HCT116 (cell line): ENCODE measurements at places on chromosomes 7 and 10.

DNA sequence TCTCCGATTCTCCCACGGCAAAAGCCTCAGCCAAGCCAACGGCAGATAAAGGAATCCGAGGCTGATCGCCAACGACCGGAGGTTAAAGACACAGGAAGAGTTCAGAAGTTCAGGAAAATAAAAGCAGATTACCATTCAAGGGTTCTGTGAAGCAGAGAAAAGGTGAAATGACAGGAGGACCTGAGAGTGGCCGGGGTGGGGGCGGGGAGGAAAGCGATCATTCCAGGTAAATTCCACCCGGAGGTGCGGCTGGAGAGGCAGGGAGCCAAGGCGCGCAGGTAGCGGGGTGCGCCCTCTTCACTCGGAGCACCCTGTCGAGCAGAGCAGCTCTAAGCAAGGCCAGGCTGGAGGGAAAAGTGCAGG, 35.3 kb upstream of the SEPHS1 start:
- no peak for DNase-seq

GRCh38 chr7:1386623-1387220, 72.5 kb downstream of the MICALL2 start:
- no peak for DNase-seq

DNA sequence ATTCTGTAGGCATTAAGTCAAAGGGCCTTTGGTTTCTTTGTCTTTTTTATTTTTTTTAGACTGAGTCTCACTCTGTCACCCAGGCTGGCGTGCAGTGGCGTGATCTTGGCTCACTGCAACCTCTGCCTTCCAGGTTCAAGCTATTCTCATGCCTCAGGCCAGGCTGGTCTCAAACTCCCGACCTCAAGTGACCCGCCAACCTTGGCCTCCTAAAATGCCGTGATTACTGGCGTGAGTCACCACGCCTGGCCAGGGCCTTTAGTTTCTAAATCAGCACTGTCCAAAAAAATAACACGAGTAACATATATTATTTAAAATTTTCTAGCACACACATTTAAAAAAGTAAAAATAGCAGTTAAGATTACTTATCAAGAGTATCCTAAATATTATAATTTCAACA, 11.1 kb upstream of the ACSL5 start:
- no peak for DNase-seq

- no peak for DNase-seq
Measured at GRCh38 chr10:77679217-77679616, 41.6 kb upstream of the KCNMA1 start.

GRCh38 chr10:14527915-14528314, 197.2 kb upstream of the FRMD4A start:
- no peak for DNase-seq

DNA sequence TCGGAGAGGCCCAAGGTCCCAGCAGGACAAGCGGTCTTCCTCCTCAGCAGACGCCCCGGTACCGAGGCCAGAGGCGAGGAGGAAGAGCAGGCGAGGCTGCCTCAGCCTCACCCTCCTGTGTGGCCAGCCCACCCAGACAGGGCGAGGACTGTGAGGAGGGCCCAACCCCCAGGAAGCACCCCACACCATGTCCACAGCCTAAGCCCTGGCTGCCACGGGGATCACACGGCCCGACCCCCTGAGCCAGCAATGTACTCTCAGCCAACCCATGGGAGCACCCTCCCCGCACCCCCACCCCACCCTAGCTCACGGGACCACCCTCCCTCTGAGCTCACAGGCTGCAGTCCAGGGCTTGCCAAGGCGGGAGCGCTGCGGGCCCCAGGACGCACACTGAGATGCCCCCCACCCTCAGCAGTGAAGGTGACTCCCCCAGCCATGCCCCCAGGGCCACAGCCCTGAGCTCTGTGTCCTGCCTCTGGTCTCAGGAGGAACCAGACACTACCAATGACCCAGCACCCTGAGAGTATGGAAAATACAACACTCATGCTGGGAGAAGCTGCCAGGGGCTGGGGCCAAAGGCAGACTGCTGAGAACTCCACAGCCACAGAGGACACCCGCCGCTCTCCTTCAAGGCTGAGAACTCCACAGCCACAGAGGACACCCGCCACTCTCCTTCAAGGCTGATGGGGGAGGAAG, 93.6 kb downstream of the MAD1L1 start:
- DNase-seq: no peak

- DNase-seq: no peak
Measured at GRCh38 chr7:26007510-26007909, 144.5 kb upstream of the NFE2L3 start.

- no peak for DNase-seq
Measured at GRCh38 chr7:105896407-105896911, 20.1 kb upstream of the ATXN7L1 start.

GRCh38 chr7:78499283-78499682, 700.7 kb downstream of the PHTF2 start:
- no peak for DNase-seq

- no peak for DNase-seq
Measured at GRCh38 chr10:44557596-44558191, 172.8 kb upstream of the CXCL12 start.

DNA sequence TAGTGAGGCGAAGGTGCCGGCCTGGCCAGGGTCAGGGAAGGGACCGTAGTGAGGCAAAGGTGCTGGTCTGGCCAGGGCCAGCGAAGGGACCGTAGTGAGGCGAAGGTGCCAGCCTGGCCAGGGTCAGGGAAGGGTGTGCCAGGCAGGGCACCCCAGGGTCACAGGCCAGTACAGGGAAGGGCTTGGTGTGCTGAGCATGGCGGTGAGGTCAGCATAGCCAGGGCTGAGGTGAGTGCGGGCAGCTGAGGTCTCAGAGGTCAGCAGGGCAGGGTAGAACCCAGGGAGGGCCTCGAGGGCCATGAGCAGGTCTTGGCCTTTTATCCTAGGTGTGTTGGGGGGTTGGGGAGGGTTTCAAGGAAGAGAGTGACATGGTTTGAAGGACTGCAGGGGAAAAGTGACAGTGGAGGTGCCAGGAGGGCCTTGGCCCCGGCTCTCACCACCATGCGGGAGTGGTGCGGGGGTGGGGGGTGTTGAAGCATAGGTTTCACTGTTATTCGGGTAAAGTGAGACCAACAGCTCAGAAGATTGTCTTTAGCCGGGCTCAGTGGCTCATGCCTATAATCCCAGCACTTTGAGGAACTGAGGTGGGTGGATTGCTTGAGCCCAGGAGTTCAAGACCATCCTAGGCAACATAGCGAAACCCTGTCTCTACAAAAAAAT, 93.3 kb downstream of the CHST15 start:
- no peak for DNase-seq

DNA sequence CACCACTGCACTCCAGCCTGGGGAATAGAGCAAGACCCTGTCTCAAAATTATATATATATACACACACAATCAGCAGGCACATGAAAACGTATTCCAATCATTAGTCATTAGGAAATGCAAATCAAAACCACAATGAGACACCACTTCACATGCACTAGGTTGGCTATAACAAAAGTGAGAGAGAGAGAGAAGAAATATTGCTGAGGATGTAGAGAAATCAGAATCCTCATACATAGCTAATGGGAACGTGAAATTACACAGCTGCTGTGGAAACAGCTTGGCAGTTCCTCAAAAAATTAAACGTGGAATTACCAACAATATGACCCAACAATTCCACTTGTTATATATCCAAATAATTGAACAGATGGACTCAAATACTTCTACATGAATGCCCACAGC, 43.3 kb upstream of the CNNM1 start:
- no peak for DNase-seq

- peak; percentile 96 for DNase-seq
Measured at GRCh38 chr7:106346678-106347217, 62.0 kb upstream of the NAMPT start.

DNA sequence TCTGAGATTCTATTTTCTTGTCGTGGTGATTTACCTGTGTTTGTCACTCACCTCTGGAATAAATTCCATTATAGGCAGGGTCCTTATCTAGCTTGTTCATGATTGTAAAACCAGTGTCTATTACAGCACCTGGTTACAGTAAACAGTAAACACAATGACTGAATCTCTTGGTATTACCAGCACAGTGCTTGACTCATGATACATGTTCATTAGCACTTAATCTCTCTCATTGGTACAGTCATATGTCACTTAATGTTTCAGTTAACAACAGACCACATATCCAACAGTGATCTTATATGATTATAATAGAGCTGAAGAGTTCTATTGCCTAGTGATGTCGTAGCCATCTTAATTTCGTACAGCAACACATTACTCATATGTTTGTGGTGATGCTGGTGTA, 1.6 kb upstream of the TASOR2 start:
- no peak for DNase-seq

- DNase-seq: no peak
Measured at GRCh38 chr7:1544178-1544895, 11.7 kb downstream of the TMEM184A start.

- no peak for DNase-seq
Measured at GRCh38 chr10:71582506-71583475, 136.8 kb downstream of the C10orf105 start.

GRCh38 chr10:64394744-64395143, 873.5 kb downstream of the REEP3 start:
- no peak for DNase-seq

- no peak for DNase-seq
Measured at GRCh38 chr10:63106111-63106755, 26.9 kb upstream of the NRBF2 start.

DNA sequence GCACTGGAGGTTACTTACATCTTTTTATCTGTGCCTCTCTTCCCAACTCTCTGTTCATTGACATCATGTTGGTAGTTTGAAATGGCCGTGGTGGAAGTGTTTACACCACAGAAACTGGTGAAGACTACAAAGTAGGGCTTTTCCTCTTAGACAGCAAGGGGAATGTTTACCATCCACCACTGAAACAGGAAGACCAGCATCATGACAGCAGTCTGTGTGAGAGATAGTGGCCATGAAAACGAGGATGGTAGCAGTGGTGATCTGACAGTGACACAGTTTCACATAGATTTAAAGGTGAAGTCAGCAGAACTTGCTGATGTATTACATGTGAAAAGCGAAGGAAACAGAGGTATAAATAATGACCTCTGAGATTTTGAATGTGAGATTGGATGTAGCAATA, 115.7 kb downstream of the CCDC71L start:
- no peak for DNase-seq

DNA sequence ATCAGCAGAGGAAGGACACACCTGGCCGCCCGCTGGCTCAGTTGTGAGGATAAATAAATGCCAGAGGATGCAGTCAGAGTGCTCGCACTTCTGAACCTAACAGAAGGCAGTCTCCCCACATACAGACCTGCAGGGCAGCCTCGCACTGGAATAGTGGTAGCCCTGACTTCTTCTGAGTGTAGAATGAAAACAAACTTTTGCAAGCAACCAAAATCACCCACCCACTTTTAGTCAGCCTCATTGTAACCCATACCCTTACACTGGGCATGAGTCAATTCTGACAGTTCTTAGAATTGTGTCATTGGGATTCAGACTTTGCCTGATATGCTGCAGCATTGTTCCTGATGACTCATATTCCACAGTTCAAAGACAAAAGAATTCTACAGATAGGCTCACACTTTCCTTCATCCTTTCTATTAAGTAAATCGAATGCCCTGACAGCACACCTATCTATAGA, 167.0 kb upstream of the CDK1 start:
- peak; percentile 55 for DNase-seq

GRCh38 chr7:157840914-157841772, 504.3 kb downstream of the DNAJB6 start:
- DNase-seq: no peak

DNA sequence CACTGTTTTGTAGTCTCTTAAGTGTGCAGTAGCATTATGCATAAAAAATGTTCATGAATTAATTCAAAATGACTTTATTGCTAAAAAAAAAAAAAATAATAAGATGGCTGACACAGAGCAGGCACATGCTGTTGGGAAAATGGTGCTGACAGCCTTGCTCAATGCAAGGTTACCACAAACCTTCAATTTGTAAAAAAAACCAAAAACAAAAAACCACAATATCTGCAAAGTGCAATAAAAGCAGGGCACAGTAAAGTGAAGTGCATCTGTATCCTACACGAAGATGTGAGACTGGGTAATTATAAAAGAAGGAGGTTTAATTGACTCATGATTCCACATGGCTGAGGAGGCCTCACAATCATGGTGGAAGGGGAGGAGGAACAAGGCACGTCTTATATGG, 185.8 kb downstream of the USP6NL start:
- no peak for DNase-seq

- DNase-seq: no peak
Measured at GRCh38 chr10:116053910-116054309, 219.1 kb downstream of the GFRA1 start.

- DNase-seq: no peak
Measured at GRCh38 chr7:45211066-45211465, 53.5 kb downstream of the RAMP3 start.

DNA sequence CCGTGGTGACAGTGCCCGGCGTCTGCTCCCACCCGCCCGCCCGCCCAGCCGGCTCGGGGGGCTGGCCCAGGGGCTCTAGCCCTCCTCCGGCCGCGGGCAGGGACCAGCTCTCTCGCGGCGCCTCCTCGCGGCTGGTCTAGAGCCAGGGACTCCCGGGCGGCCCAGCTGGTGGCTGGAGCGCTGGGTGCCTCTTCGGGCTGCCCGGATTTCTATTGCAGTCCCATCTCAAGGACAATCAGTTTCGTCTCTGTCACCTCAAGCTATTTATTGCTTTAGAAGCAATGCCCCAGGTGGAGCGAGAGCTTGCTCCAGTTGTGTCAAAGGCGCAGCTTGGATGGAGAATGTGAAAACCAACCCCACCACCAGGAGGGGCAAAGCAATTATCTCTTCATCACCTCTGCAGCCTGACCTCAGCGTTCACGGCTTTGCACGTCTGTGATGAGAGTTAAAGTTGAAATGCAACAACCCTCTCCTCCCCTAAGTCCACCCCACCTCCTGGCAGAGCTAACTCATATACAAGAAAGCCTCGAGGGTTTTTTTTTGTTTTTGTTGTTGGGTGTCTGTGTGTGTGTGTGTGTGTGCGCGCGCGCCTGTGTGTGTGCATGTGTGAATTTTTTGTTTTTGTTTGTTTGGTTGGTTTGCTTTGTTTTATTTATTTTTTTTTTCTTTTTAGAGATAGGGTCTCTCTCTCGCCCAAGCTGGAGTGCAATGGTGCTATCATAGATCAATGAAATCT, at the start of gene ITGA8:
Gene ITGA8, minus strand, starts transcription at position 24 of the 736 bp plus-strand sequence. CDS start 151 bp downstream, outside the sequence.
- DNase-seq: no peak

DNA sequence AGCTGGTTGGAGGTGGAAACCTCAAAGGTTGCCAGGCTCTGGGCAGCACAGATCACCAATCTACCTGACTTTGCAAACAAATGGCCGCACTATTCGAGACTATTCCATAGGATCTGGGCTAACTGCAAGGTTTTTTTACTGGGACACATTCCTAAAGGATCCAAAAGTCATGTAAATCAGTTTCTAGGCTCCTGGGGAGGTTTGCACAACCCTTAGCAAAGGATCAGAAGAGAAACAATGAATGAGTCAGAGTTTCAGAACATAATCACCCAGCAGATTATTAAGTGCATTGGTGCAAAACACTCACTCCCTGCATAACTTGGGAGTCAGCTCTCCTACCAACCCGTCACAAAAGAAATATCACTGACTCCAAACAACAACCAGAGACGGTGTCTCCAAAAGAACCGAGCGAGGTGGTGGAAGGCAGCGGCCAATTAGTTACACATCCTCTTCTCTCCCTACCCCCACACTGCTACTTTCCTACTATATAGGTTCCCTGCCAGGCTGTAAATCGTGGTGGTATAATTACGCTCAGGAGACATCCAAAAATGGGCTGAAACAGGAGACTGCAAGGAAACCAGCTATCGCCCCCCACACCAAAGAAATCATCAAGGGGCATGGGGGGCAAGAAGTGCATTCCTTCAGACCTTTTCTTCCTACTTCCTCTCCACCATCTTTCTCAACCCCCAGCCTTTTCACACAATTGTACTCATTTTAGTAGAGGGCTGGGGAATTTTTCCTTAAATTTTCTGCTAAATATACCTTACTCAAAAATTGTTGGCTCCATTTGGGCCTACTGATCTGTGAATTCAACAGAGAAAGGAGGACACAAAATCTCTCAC, 3.2 kb downstream of the UBE2H start:
- peak; percentile 40 for DNase-seq
